Stimulated activated CD4-positive, alpha-beta T cell treated with anti-CD3 and anti-CD28 coated beads, Interleukin-4, amount 100 ng/mL, for 48 hours (primary cell): ENCODE measurements at places on chromosomes 16 and 17.

- DNase-seq = no peak
Observed at GRCh38 chr17:29930409-29931010, 482 bp upstream of the SSH2 start.

DNA sequence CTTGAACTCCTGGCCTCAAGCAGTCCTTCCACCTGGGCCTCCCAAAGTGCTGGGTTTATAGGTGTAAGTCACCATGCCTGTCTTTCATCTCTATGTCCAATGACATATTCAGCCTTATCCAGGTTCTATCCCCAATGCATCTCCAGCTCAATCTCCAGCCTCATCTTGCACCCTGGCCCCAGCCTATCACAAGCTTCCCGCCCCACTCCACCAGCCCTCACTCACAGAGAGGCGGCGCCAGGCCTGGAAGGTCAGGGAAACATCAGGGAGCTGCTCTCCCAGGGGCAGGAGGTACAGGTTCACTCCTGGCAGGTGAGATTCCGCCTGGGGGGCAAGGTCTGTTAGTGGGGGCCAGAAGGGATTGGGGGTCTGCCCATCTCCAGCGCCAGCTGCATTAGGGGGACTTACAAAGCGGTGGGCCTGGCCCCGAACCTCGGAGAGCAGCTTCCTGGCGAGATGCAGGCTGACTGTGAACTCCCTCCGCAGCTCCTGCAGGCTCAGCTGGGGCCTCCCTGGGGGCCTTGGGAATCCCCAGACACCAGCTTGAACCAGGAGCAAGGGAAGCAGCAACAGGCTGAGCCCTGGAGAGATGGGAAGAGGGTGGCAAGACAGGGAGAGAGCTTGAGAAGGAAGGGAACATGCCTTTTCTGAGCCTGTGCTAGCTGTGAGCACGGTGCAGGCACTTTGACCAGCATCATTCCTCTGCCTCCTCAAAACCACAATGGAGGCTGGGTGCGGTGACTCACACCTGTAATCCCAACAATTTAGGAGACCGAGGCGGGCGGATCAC, 3.0 kb downstream of the IL27 start:
- DNase-seq = no peak

GRCh38 chr16:69329369-69330285, 761 bp downstream of the PDF start:
- peak; percentile 25 for DNase-seq

GRCh38 chr17:62715882-62716390, 88.5 kb downstream of the MRC2 start:
- DNase-seq = no peak

- DNase-seq = no peak
Observed at GRCh38 chr16:56355786-56356275, 69.5 kb downstream of the AMFR start.

DNA sequence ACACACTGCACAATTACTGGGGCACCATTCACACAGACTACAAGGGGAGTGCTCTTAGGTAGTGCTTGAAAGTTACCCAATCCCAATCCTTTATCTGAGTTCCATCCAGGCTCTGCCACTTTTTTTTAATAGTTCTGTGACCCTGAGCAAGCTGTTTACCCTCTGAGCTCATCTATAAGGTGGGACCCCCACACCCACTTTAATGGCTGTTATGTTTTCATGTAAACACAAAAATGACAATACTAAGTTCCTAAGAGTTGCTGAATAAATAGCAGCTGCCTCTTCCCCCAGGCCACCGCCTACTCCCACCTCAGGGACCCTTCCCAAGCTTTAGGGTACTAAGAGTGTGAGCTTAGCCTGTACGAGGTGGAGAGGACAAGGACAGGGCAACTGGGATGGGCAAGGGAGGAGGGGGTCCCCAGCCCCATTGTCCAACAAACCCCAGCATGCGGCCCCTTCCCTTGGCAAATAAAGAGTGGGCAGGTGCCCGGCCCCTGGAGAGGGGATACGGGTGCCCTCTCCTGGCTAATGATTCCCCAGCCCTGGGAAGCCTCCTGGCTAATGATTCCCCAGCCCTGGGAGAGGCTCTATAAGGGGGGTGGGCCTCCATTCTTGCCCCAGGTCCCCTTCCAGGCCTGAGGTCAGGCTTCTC, 14.6 kb downstream of the SLC13A2 start:
- DNase-seq = no peak

- DNase-seq = no peak
Observed at GRCh38 chr17:62625184-62625869, 2.1 kb upstream of the MRC2 start.

GRCh38 chr17:6756425-6757031, 682 bp downstream of the XAF1 start:
- no peak for DNase-seq

- no peak for DNase-seq
Observed at GRCh38 chr17:74702116-74702871, 10.4 kb downstream of the CD300LF start.

GRCh38 chr17:43645765-43646481, 15.8 kb downstream of the MEOX1 start:
- no peak for DNase-seq

DNA sequence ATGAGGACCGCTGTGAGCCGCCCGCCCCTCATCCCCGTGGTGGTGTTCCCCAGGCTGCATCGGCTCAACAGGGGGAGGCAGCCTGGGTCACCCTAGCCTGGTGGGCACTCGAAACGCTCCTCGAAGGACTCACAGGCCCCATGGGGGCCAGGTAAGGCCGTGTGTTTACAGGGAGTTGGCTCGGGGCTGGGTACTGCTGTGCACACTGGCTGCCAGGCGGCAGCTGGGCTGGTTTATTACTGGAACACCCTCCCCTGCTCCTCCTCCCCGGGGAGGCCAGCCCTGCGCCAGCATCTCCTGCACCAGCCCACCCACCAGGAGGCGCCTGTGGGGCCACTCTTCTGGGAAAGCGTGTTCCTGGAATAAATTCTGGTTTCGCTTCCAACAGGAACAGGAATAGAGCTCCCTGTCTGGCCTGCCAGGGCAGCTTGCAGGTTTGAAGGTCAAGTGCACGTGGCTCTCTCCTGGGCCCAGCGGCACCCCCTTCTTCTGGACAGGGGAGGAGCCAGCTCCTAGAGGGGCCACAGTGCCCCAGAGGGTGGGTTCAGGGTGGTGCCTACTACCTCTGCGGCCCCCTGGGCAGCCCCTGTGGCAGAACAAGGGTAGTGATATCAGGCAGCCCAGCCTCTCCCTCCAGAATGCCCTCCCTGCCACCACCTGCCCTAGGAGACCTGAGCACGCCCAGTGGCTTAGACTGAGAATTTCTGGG, 11.3 kb downstream of the MCRIP1 start:
- peak; percentile 12 for DNase-seq

DNA sequence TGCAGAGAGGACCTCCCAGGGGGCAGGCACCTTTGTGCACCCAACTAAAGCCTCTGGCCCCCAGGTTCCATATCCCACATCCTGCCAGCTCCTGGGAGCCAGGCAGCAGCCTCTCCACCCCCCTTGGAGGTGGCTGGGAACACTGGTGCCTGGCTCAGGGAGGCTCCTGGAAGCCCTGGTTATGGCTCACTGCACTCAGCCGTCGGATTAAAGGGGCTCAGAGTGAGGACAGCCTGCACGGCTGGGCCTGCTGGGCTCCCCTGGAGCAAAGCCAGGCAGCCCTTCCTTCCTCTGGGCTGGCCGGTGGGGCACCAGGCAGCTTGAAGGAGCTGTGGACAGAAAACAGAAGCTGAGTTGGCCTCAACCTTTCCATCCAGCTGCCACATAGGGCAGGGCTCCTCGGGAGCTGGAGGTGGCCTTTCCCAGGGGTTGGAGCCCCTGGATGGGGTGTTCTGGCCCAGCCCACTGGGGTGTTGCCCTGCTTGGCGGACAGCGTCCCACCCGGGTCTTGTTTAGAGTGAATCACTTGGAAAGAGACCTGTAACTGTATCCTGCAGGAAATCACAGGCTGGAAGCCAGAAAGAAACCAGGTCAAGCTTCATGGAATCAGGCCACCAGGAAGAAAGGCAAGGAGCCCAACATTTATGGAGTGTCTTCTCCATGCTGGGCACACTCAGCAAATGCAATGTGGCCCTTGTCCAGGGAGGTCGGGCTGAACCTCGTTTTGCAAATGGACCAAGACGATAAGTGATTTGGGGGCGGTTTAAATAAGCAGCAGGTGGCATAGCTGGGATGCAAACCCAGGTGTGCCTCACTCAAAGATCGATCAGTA, 253.3 kb downstream of the SOX9 start:
- DNase-seq = no peak

DNA sequence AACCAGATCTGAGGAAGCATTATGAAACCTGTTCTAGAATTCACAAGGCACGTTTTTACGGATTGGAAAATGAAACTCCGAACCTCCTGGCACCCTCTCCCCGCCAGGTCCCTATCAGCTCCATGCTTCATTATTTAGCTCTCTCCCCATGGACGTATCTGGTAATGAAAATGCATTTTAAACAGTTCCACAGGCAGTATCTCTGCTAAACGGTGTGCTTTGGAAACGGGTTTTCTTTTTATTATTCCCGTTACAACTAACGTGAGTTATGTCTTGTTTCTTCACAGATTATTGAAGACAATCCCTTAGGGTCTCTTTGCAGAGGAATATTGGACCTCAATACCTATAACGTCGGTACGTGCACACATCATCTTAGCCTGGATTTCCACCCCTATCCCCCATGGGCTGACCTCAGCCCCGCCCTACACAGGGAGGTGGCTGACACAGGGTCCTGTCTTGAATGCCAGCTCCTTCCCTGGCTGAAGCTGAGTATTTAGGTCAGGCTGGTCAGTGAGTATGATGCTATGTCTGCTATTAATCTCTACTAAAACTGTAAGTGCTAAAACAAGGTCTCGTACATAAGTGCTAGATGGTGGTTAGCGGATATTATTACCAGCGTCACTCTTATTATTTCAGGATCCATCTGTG, 82.9 kb downstream of the SDR42E1 start:
- no peak for DNase-seq

- DNase-seq = no peak
Observed at GRCh38 chr17:34658811-34659560, 79.6 kb downstream of the TMEM132E start.

- DNase-seq = no peak
Observed at GRCh38 chr17:4389079-4389478, 22.6 kb upstream of the UBE2G1 start.

- DNase-seq = no peak
Observed at GRCh38 chr17:18958611-18959010, 6.6 kb downstream of the SLC5A10 start.

DNA sequence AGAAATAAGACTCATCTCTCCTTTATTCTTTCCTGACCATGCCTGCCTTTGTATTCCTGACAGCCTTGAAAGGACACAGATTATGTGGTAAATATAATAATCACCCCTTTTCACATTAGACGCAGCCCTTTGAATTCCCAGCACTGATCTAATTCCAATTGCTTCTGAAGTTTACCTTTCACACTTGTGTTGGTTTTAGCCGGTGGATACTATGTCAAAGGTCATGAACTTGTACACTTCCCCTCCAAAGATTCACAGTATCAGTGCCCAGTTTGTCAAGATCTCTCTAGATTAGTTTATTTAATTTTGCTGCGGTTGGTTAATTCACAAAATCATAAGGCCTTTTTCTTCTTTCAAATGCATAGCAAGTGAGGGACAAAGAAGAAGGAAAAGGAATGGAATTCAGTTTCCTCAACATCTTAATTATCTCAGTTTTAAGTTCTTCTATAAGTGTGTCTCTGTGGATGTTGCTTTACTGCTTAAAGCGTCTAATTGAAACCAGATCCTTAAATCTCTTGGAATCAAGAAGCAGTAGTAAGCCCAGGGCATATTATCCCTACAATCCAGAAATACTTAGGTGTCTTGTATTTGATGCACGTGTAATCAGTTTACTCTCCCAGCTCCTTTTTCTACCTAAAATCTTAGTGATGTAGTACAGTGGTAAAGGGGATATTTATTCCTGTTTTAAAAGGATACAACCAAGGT, 174.3 kb upstream of the TBX2 start:
- no peak for DNase-seq

DNA sequence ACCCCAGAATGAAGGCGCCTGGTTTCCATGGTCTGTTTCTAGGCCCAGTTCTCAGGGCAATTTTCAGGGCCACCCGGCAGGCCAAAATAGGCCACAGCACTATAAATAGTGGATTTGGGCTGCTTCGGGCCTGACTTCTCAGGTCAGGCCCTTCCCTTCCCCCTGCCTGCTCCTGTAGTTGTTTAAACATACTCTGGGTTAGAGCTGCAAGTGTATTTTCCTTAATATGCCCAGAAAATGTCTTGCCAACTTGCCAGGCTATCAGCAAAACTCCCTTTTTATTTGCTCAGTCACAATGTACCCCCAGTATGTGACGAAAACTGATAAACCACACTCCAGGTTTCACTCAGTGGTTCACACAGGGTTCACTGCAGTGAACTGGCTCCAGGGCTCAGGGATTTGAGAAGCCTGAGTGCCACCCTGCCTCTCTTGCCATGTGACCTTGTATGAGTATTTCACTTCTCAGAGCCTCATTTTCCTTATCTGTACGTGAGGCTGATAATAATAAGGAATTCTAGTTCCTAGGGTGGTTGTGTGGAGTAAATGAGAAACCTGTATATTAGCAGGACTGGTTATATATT, 76.5 kb downstream of the GPRC5B start:
- no peak for DNase-seq

DNA sequence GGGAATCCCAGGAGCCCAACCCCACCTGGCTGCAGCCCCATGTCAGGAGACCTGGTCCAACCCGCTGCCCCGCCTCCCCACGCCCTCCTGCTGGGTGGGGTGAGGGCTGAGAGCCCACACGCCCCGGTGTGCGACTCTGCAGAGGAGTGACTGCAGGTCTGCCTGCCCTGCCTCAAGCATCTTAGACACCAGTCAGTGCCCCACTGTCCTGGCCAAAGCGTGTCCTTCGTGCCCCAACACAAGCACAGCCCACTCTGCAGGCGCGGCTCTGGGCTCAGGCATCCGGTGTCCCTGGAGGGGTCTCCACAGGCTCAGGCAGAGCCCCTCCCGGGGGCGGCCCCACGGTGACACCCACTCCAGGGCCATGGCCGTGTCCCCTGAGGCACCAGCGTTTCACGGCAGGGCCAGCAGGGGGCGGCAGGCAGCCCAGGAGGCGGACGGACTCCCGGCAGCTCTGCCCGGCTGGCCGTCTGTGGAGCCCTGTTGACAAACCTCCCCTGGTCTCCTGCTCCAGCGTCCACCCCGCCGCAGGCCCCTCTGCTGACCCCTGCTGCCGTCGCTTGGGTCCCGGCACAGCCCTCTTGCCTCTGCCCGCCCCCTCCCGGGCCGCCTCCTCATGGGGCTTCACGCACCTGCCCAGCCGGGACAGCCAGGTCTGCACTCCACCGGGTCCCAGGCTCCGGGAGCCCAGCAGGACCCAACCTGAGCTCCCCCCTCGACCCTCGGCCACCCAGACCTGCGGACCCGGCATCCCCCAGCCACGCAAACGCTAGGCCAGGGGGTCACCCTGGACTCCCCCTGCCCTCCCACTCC, 8.6 kb upstream of the UBE2I start:
- peak; percentile 69 for DNase-seq

- no peak for DNase-seq
Observed at GRCh38 chr17:13741744-13742143, 140.0 kb upstream of the HS3ST3A1 start.

GRCh38 chr17:8326511-8327302, 12.9 kb upstream of the ODF4 start:
- DNase-seq = peak; percentile 11

GRCh38 chr16:28087675-28088300, 24.3 kb upstream of the GSG1L start:
- DNase-seq = no peak

GRCh38 chr16:17930280-17930679, 406.3 kb downstream of the NPIPA8 start:
- DNase-seq = no peak
